Globus pallidus (tissue), 1 donor: ENCODE measurements at places on chromosomes 2 and 18.

DNA sequence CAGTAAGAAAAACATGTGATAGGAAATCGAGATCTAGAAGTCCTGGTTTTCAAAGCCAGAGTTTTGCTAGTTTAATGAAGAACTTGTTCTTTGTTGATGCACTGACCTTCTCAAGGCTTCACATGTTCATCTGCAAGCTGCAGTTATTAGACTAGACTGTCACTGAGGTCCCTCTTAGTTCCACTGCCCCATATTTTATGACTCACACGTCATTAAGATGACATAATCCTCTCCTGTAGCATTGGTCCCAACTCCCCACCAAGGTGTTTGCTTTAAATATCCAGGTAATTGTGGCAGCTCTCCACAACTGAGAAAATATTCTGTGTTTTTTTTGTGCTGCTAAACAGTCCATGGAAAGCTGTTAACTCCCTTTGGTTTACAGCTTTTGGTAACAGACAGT is 149.7 kb downstream of the MREG start:
- DNase-seq, result no peak

DNA sequence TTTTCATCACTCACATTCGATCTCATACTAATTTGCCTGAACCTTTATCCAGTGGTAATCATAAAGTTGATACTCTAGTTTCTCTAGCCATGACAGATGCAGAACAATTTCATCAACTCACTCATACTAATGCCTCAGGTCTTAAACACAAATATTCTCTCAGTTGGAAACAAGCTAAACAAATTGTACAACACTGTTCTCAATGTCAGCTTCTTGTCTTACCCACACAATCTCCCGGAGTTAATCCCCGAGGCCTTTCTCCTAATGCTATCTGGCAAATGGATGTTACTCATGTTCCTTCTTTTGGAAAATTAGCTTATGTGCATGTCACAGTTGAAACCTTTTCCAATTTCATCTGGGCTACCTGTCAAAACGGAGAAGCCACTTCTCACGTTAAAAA is 11.5 kb upstream of the CNOT11 start:
- DNase-seq, result no peak

DNA sequence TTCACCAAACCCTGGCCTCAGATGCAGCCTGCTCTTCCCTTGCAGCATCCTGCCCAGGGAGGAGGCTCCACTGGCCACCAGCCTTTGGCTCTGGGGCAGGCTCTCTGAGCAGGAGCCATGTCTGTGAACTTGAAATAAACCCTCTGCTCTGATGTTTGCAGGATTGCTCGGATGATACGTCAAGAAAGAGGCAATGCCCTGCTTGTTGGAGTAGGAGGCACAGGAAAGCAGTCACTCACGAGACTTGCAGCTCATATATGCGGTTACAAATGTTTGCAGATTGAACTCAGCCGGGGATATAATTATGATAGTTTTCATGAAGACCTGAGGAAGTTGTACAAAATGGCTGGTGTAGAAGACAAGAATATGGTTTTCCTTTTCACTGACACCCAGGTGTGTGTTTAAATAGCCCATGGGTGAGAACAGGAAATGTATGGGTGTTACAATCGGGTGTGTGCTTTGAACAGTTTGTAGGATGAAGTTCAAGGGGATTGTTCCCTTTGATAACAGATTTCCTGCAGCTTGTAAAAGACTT is 177.9 kb downstream of the DNAH6 start:
- no peak for DNase-seq

- no peak for DNase-seq
Observed at GRCh38 chr2:9154061-9154460, 52.6 kb upstream of the ASAP2 start.

- DNase-seq, result no peak
Observed at GRCh38 chr18:59848002-59848401, 51.8 kb upstream of the PMAIP1 start.

DNA sequence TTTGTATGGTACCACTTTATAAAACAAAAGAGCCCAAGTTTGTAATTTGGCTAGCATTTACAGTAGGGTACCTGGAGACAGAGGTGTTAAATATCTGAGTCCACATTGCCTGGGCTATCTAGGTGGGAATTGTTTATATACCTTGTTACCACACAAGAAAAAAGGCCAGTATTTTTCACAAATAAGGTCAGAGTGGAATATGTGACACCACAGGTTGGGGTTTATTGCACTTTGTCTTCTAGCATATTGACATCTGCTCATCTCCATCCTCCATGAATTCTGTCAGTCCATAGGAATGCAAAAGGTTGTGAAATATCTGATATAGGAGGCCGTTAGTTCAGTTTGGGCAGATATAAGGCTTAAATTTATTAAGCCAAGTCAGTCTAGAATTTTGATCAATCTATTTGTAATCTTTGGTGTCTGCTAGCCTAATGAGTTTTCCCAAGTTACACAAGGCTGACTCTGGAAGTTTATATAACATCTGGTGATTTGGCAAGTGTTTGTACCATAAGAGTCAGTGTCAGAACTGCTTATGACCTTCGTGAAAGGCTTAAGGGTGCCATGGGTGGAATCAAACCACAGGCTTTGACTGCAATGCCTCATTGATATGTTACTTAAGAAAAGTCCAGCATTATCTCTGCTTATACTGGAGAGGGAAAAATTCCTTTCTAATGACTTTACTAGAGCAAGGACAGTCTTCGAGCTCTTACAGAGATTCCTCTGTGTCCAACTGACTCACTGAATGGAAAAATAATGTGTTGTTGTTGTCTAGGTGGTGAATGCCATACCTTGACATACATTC is 11.3 kb upstream of the DPP4 start:
- no peak for DNase-seq

DNA sequence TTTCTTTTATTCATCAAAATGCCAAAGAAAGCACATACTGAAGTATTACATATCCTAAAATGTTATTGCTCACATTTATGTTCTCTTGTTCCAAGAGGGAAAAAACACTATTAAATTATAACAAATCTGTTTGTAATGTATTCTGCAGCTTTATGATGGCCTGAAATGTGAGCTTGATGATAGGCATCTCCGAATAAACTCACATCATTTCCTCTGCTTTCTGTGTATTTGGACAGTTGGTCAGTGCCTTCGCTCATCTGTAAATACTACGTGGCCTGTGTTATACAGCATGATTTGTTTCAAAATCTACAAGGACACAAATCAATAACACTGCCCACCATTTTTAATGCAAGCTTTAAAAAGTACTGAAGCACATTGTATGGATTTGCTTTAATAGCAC is 672.8 kb upstream of the SYT4 start:
- no peak for DNase-seq

- no peak for DNase-seq
Observed at GRCh38 chr2:145245268-145245870, 725.5 kb upstream of the ZEB2 start.

DNA sequence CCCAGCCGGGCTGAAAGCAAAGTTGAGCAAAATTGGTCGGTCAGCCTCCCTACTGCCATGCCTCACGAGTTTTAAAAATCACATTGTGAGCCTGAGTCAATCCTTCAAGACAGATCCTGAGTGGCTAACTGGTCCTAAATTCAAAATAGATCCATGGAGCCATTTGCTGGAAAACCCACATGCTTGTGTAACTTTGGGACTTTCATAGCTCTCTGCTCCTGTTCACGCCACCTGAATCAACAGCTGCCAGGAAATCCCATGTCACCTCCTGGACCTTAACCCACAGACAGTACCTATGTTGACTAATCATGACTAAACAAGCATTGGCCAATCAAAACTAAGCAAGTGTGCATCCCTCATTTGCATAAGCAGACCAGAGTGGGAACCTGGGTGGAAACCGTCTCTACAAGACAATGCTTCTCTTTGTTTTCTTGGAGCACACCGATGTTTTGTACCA is 42.8 kb upstream of the LDLRAD4 start:
- DNase-seq, result no peak

DNA sequence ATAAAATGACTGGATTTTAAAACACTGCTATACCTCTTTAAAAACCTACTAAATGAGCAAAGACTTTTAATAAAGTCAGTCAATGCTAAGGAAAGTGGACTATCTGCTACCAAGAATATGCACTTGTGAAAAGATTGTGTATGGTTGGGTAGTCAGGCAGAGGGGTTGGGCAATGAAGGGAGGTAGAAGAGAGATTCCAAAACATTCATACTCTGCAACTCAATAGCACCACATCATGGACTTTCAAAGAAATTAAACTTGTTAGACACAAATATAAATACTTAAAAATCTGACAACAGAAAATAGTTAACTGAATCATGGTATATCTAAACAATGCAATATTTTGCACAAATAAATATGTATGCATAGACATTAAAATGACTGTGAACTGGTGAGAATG is 139.9 kb upstream of the MAPRE2 start:
- DNase-seq, result no peak

DNA sequence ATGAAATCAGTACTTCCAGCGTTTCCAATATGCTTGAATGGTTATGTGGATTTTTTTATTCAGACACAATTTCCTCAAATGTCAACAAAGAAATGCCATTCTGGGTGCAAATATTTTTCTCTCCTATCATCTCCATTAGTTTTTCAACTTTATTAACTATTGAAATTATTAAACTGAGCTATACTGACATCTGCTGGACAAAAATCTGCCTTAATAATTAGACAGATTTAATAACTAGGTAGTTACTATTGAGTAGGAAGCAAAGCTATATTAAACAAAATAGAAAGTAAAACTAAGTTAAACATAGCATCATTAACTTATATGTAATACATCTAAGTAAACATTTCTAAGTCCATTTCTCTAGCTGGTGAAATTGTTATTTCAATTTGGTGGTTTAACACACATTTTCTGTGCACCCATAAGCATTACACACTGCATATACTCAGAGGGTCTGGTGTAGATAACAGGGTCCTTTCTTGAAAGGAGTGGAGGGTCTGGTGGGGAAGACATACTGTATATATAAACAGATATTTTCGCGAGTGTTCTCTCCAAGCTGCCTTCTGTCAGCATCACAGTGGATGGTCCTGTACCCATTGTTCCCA is 77.0 kb downstream of the LANCL1 start:
- DNase-seq, result peak; percentile 14

GRCh38 chr2:129775952-129776653 is 203.4 kb upstream of the RAB6C start:
- DNase-seq, result no peak

- no peak for DNase-seq
Observed at GRCh38 chr18:8526332-8526731, 82.9 kb upstream of the RAB12 start.

DNA sequence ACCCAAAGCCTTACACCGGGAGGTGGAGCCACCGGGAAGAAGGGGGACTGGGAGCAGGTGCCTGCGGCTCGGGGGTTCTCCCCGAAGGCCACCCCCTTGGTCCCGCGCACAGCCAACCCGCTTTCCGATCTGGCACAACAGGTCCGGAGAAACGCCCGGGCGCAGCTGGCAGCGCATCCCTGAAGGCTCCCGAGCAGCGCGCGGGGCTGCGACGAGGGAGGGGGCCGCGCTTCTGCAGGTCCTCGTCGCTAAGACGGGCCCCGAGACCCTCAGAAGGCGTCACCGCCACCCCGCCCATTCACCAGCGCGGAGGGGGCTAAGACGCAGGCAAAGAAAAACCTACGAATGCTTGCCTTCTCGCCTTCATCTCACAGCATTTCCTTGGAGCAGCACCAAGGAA is 1.8 kb downstream of the CBLN2 start:
- no peak for DNase-seq

DNA sequence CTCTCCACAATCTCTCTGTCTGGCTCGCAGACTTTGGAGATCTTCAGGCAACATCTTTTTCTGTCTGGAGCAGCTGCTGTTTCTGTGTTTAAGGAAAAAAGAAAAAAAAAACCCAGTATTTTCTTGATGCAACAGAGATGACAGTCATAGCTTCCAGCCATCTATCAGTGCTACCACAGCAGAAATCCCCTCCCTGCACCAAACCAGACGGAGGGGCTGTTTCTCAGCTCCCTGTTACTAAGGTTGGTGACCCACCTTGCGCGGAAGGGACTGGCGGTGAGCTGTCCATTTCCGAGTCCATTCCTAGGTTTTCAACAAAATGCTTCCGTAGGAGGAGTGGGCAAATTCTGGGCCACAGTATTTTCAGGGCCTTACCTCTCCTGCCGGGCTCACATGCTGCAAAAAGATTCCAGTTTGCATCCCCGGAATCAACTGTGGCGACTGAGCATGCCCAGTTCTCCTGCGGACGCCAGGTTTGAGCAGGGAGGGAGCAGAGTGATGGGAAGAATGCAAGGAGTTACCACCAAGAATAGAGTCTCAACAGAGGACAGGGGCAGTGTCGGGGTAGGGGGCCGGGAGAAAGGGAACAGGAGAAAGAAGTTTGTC is 1.2 kb downstream of the SLC4A10 start:
- DNase-seq, result no peak

GRCh38 chr2:3264010-3264744 is 113.4 kb downstream of the EIPR1 start:
- DNase-seq, result no peak

- DNase-seq, result no peak
Observed at GRCh38 chr2:222753251-222753824, 81.9 kb downstream of the MOGAT1 start.

DNA sequence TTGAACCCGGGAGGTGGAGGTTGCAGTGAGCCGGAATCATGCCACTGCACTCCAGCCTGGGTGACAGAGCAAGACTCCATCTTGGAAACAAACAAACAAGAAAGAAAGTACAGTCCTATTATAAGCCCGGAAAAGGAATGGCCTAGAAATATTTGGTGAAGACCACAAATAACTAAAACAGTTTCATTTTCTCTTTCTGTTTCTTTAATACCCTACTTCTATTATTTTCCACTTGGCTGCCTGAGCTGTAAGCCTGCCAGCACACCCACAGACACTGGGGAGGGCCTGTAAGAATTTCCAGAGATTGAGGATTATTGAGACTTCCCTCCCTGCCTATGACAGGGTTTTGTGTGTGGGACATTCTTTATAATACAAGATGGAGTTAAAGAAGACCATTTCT is 188.0 kb upstream of the DCC start:
- DNase-seq, result no peak

- DNase-seq, result no peak
Observed at GRCh38 chr2:53067056-53067455, 700.5 kb upstream of the CHAC2 start.

DNA sequence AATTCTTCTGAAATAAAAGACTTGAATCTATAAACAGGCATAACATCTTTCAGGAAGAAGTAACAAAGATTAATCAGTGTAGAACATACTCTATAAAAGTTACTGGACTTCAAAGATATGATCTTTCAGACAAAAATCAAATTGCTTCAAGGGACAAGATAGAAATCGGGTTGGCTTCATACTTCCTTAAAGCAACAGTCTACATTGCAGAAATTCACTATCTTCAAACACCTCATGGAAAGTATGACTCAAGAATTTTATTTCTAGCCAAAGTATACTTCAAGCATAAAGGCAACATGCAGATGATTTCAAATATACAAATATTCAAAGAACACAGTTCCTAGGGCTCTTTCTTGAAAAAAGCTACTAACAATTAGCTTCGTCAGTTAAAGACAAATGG is 240.7 kb downstream of the SRBD1 start:
- no peak for DNase-seq
